ENCODE measurements at places on chromosomes 3 and 15.

GRCh38 chr3:196060834-196061233, 21.1 kb downstream of the TFRC start:
- DNase-seq, result no peak

DNA sequence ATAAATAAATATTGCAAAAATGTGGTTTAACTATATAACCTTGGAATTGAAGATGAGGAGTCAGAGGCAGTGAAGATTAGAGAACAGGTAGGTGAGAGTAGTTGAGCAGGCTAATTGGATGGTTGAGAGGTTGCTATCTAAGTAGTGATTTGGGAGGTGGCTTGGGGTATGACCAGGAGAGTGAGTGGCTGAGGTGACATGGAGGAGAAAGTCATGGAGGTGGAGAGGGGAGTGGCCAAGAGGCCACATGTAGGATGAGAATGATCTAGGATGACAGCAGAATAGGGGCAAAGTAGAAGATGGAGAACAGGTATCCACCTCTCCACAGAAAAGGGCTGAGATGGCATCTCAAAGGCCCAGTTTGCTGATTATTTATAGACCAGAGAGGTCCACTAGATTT, 10.5 kb upstream of the RLBP1 start:
- no peak for DNase-seq

GRCh38 chr3:120025520-120025919, 68.7 kb downstream of the GSK3B start:
- no peak for DNase-seq

- no peak for DNase-seq
Observed at GRCh38 chr15:63860155-63860554, 26.4 kb upstream of the HERC1 start.

DNA sequence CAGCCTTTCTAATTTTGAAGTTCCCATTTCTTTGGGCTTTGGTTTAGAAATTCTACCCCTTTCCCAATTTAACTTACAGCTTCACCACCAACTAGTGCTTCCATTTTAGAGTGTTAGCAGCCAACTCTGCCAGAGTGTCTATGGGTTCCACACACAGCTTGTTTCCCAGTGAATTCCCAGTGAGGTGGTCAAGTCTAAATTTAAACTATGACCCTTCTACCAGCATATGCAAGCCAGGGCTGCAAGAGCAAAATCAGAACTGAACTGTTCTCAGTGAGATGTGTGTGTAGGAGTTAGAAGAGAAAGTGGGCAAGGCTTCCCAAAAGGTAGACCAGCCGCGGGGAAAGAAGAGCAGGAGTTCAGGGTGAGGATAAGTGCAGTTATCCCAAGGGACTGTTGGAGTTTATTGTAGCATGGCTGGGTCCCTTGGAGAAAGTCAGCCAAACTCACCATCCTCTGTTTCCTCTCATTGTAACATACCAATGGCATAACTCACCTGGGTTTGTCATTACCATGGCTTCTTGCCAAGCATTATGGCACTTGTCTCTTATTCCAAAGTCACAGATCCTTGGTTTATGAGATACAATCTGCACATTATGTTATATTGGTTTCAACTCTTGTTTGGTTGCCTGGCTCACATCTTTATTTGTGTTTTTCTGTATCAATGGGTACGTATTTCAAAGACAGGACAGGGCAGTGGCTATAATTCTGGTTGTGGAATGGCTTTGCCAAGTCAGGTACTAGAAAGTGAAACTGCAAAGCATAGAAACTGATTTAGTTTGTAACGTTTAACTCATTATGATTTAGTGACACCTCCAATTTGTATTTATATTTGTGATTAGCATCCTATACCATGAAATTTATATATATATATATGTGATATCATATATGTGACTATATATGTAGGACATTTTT, 130.2 kb upstream of the UMPS start:
- no peak for DNase-seq

GRCh38 chr15:59688423-59688781, 718 bp downstream of the BNIP2 start:
- no peak for DNase-seq

DNA sequence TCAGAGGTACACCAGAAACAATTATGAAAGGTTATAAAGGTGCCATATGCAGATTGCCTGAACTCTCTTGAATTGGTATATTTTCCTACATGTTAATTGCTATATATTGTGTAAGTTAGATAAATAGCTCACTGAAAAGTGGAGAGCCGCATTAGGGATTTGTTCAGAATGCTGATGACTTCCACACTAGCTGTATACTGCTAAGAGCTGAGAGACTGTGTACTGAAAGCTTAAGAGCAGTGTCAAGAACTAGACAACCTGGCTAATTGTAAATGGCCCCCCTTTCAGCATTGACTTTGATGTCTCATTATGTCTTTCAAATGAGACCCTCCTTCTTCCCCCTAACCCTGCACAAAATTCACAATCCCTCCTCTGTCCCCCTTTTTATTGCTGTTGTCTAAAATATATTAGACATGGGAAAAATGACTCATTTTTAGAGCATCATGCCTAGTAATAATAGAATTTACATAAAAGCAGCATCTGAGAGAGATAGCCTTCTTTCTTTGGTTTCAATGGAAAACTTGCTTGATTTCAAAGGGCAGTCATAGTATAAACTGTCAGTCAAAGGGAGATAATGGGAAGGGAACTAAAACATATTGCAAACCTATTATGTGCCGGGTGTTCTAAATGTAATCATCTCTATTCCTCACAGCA, 34.7 kb upstream of the GREM1 start:
- DNase-seq, result no peak

Measured in left ventricle myocardium superior (tissue), 1 donor.